ENCODE measurements at places on chromosomes 3 and 15. TPM values are rescaled to one million over a fixed set of nuclear protein-coding genes. Genes with fewer than 3 reads are reported as not detected.

DNA sequence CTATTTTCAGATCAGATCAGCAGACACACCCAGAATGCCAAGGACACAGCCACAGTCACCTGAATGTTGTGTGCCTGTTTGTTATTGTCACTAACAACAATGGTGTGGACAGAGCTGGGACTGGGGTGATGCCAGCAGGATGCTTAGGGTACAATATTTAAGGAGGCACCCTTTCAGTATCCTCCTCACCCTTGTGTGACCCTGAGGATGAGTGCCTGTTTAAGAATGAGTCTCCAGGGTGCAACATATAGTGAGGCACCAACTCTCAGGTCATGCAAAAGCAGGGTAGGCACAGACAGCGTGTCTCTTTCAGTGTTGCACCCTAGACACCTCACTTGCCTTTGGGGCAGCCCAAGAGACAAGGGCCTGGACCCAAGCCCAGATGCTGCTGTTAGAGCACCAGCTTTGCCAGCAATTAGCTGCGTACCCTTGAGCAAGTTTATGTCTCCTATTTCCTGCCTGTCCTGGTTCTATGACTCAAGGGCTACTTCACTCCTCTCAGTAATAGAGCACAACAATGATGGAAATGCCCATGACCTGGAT lies 122.6 kb downstream of the AQP9 start:
- no peaks in the 10 kb centered on the region for H3K27me3 ChIP-seq
- H3K36me3 ChIP-seq: no peaks in the 10 kb centered on the region
- no peak overlapping the region for H3K4me3 ChIP-seq
- H3K4me1 ChIP-seq: no peaks in the 10 kb centered on the region
- H3K27ac ChIP-seq: no peak overlapping the region

GRCh38 chr15:38690719-38691332 lies 126.2 kb upstream of the RASGRP1 start:
- H3K4me3 ChIP-seq: no peak overlapping the region
- H3K36me3 ChIP-seq: no peaks in the 10 kb centered on the region
- H3K4me1 ChIP-seq: no peaks in the 10 kb centered on the region
- no peaks in the 10 kb centered on the region for H3K27me3 ChIP-seq
- peak; percentile 87 for DNase-seq
- no peak overlapping the region for H3K27ac ChIP-seq

GRCh38 chr3:196504556-196504955 lies 988 bp upstream of the RNF168 start:
- no peak for DNase-seq
- peak overlapping the region; percentile 88 for H3K27ac ChIP-seq
- H3K27me3 ChIP-seq: no peaks in the 10 kb centered on the region
- no peak overlapping the region for H3K4me3 ChIP-seq
- no peaks in the 10 kb centered on the region for H3K36me3 ChIP-seq
- no peaks in the 10 kb centered on the region for H3K4me1 ChIP-seq

GRCh38 chr15:51496246-51496645 lies 126.3 kb downstream of the DMXL2 start:
- H3K4me1 ChIP-seq: peaks cover 5% of the 10 kb centered on the region
- no peaks in the 10 kb centered on the region for H3K27me3 ChIP-seq
- H3K36me3 ChIP-seq: no peaks in the 10 kb centered on the region
- DNase-seq: no peak

DNA sequence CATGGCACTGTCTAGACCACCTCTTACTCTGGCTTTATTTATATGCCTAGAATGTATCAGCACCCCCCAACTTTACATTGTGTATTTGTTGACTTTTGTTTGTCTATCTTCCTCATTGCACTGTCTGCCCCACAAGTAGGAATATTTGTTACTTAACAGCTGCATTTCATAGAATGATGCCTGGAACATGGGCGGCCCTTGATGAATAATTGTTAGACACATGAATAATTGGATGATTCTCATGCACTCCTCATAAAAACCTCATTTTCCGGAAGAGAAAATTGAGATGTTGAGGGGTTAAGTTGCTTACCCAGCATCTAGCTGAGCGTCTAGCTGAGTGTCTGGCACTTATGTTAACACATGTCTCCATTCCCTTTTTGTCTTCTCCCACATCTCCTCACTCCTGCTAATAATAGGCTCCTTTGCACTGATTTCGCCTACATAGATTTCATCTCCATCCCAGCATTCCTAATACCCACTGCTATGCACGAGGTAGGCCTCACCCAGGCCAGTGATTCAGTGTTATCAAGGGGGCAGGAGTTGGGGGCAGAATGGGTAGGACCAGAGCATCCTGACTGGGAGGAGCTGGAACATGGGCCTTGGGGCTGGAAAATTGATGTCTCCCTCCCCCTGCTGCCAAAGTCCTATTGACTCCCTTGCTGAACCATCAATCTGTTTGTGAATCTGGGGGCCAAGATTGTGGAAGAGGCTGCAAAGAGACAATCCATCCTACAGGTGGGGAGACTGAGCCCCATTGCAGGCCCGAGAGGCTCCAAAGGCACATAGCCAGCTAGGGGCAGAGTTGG lies 7.8 kb upstream of the WNT7A start:
- H3K4me1 ChIP-seq: no peaks in the 10 kb centered on the region
- H3K4me3 ChIP-seq: no peak overlapping the region
- no peak overlapping the region for H3K27ac ChIP-seq
- no peaks in the 10 kb centered on the region for H3K36me3 ChIP-seq
- DNase-seq: peak; percentile 2

DNA sequence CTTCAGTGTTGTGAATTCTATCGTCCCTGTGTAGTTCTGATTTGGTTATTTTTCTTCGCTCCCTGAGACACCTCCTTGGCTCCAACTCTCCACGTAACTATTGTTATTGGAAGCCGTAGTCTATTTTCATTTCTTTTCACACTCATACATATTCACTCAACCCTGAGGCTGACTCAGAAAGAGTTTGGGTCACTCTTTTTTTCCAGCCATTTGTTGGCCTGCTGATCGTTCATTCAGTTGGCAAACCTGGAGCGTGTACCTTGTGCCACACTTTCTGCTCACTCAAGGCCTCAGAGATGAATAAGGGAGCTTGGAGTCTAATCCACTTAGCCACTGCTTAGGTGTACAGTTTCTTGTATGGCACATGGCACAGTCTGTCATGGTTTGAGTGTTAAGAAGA lies 22.4 kb downstream of the GYG1 start:
- no peaks in the 10 kb centered on the region for H3K36me3 ChIP-seq
- H3K4me3 ChIP-seq: no peak overlapping the region
- H3K27me3 ChIP-seq: no peaks in the 10 kb centered on the region
- H3K4me1 ChIP-seq: no peaks in the 10 kb centered on the region

GRCh38 chr3:129160891-129161859 lies at the start of gene ISY1:
Gene ISY1, minus strand, starts transcription at chr3:129161063. Its CDS starts 88 bp downstream, at chr3:129160975.
- DNase-seq: peak; percentile 96
- no peaks in the 10 kb centered on the region for H3K27me3 ChIP-seq
- H3K27ac ChIP-seq: peak within 1 kb of the TSS; percentile 98
- H3K4me3 ChIP-seq: peak within 1 kb of the TSS; percentile 51

DNA sequence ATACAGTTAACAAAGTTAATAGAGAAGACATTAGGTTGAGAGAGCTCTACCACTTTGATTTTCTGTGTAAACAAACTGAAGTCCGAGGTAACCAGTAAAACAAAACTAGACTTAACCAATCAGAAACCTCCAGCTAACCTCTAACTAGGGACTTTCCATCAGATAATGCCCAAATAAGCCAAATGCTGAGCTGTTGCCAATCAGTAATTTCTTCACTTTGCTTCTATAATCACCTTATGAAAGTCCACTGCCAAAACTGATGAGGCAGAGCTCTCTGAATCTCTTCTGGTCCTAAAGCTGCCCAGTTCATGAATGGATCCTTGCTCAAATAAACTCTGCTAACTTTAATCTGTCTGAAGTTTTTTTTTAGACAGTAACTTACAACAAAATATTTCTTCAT lies 448.0 kb upstream of the NECTIN3 start:
- no peak overlapping the region for H3K4me3 ChIP-seq
- H3K36me3 ChIP-seq: no peaks in the 10 kb centered on the region
- H3K27me3 ChIP-seq: no peaks in the 10 kb centered on the region
- H3K27ac ChIP-seq: no peak overlapping the region

- H3K36me3 ChIP-seq: no peaks in the 10 kb centered on the region
- no peaks in the 10 kb centered on the region for H3K4me1 ChIP-seq
- H3K27me3 ChIP-seq: peaks cover 7% of the 10 kb centered on the region
- H3K27ac ChIP-seq: no peak overlapping the region
- no peak overlapping the region for H3K4me3 ChIP-seq
- peak; percentile 33 for DNase-seq
These were observed 69.1 kb upstream of the CACNA2D3 start for GRCh38 chr3:54053211-54053610.

Gene OR5K3
- not detected for polyA plus RNA-seq

Gene MUSTN1
- 0.27 TPM for polyA plus RNA-seq

Gene POLQ
- polyA plus RNA-seq: 1.3 TPM

Gene NCKIPSD
- polyA plus RNA-seq: 21.0 TPM

Gene SEMA3F
- polyA plus RNA-seq: 16.8 TPM

Gene C15orf61
- 10.6 TPM for polyA plus RNA-seq
